CD4-positive, alpha-beta memory T cell (primary cell): ENCODE measurements at places on chromosomes 13 and 19. TPM values are rescaled to one million over a fixed set of nuclear protein-coding genes. Genes with fewer than 3 reads are reported as not detected.

GRCh38 chr19:1864480-1865171 lies 1.2 kb upstream of the KLF16 start:
- no peak for DNase-seq
- H3K27ac ChIP-seq = peak overlapping the region; percentile 74
- H3K27me3 ChIP-seq = no peaks in the 10 kb centered on the region
- peaks cover 30% of the 10 kb centered on the region for H3K4me1 ChIP-seq

DNA sequence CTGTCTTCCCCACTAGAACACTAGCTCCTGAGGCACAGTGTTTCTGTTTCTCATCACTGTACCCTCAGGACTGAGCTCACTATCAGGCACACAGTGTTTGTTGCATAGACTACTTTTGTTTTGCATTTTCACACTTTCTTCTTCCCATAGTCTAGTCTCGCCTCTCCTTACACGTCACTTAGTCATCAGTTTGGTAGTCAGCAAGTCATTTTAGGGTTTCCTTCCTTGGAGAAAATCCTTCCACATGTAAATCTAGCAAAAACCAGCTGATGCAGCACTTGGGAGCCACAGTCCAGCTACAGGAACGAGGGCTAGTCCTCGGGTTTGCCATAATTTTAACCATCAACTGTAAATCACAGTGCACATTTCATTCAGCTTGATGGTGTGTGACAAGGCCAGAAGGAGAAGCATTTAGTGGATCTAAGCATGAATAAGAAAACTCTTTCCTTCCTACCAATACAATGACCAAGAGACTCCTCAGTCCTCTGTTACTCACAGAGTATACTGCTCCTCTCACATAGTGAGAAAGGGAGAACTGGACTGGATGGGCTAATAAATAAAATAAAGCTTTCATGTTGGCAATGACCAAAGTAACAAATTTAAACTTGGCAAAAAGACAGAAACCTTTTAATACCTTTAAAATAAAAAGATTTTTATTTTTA lies 221.0 kb downstream of the KLF12 start:
- H3K4me3 ChIP-seq = no peak overlapping the region
- H3K27me3 ChIP-seq = no peaks in the 10 kb centered on the region
- H3K27ac ChIP-seq = no peak overlapping the region
- DNase-seq = no peak
- H3K36me3 ChIP-seq = no peaks in the 10 kb centered on the region

DNA sequence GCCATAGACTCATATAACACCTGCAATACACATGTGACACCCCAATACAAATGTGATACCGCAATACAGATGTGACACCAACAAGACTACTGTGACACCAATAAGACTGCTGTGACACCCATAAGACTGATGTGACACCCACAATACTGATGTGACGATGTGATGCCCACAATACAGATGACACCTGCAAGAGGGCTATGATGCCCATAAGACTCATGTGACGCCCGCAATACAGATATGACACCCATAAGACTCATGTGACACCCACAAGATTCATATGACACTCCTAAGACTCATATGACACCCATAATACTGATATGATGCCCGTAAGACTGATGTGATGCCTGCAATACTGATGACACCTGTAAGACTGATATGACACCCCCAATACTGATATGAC lies 113.0 kb downstream of the MRPL57 start:
- H3K4me3 ChIP-seq = no peak overlapping the region
- no peak for DNase-seq
- no peaks in the 10 kb centered on the region for H3K36me3 ChIP-seq
- H3K4me1 ChIP-seq = no peaks in the 10 kb centered on the region
- H3K27ac ChIP-seq = no peak overlapping the region
- H3K27me3 ChIP-seq = peaks cover 5% of the 10 kb centered on the region

Gene TNFSF9
- total RNA-seq = 0.99 TPM

DNA sequence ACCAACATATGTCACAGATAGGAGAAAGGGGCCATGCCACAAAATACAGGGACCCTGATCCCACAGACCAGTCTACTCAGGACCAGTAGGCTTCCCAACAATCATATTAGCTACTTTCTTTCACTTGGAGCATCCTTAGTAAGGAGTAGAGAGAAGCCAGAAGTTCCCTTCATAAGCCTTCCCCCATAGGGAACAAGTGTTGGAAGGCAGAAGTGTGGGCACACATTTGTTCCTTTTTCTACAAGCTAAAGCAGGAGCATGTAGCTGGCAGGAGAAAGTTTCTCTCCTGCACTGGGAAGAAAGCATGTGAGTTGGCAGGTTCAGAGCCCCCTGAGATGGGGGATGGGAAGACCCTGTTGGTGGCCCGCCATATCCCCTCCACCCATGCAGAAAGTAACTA lies 165.4 kb downstream of the KCTD12 start:
- H3K36me3 ChIP-seq = no peaks in the 10 kb centered on the region
- no peak for DNase-seq
- H3K27ac ChIP-seq = no peak overlapping the region
- H3K4me3 ChIP-seq = no peak overlapping the region

Gene OR4F17
- not detected for total RNA-seq

Gene GPR12
- total RNA-seq = not detected

GRCh38 chr19:4453232-4454179 lies 4.1 kb downstream of the UBXN6 start:
- peaks cover 39% of the 10 kb centered on the region for H3K36me3 ChIP-seq
- H3K4me3 ChIP-seq = no peak overlapping the region
- no peaks in the 10 kb centered on the region for H3K27me3 ChIP-seq
- no peak overlapping the region for H3K27ac ChIP-seq

DNA sequence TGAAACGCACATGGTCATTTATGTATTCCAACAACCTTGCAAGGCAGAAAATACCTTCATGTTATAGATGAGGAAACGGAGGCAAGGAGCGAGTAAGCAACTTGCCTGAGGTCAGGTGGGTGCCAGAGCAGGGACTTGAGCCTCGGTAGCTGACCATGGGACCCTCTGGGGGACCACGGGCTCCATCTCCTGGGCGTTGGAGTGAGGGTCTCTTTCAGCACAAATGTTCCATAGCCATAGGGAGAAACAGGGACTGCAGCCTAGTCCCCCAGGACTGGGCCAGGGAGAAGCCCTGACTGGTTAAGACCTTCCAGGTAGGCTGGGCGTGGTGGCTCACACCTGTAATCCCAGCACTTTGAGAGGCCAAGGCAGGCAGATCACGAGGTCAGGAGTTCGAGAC lies 38.4 kb upstream of the ADGRE5 start:
- H3K27ac ChIP-seq = no peak overlapping the region
- H3K27me3 ChIP-seq = no peaks in the 10 kb centered on the region
- no peak overlapping the region for H3K4me3 ChIP-seq
- H3K36me3 ChIP-seq = no peaks in the 10 kb centered on the region

Gene PRR19
- total RNA-seq = 0.64 TPM

- no peak for DNase-seq
- H3K36me3 ChIP-seq = no peaks in the 10 kb centered on the region
- no peak overlapping the region for H3K27ac ChIP-seq
- no peaks in the 10 kb centered on the region for H3K27me3 ChIP-seq
- no peak overlapping the region for H3K4me3 ChIP-seq
Measured at GRCh38 chr13:31320946-31321345, 121.2 kb downstream of the B3GLCT start.

DNA sequence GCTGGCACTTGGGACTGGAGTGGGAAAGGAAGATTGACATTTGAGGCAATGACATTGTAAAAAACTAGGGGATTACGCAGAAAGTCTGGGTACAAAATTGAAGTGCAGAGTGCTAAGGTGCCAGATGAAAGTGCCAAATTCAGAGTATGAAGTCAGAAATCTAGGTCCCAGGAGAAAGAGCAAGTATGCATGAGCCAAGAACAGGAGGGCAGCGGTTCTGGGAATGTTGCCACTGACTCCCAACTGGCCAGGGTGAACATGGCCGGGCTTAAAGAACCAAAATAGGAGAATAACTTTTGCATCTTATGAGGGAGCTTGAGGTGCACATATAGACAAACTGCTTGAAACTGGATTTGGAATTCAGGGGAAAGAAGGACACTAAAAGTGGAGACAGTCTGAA lies 495.8 kb upstream of the KLF12 start:
- no peak overlapping the region for H3K27ac ChIP-seq
- H3K4me1 ChIP-seq = no peaks in the 10 kb centered on the region
- H3K4me3 ChIP-seq = no peak overlapping the region
- H3K27me3 ChIP-seq = no peaks in the 10 kb centered on the region
- no peak for DNase-seq
- no peaks in the 10 kb centered on the region for H3K36me3 ChIP-seq

Gene FXYD1
- 3.6 TPM for total RNA-seq

Gene TMEM86B
- 19.7 TPM for total RNA-seq

Gene GJB6
- not detected for total RNA-seq

Gene ZNF582
- total RNA-seq = 7.3 TPM

Gene SPTBN4
- total RNA-seq = 0.30 TPM

Gene CD22
- 0.32 TPM for total RNA-seq

DNA sequence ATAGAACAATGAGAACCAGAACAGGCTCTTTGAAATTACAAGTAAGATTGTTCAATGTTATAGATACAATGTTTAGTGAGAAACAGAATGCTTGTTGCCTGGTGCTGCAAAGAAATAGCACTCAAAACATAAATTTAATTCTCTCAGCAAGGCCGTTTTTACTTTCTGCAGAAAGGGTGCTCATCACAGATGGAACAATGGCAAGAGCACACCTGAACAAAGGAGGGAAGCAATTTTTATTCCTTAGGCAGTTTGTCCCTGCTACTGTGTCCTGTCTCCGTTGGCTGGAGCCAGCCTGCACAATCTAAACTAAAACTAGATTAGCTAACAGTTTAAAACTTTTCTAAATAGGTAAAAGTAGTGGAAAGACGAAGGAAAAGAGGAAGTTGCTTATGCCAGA lies 10.4 kb upstream of the ZNF8 start:
- H3K36me3 ChIP-seq = no peaks in the 10 kb centered on the region
- no peaks in the 10 kb centered on the region for H3K4me1 ChIP-seq
- H3K4me3 ChIP-seq = no peak overlapping the region
- no peaks in the 10 kb centered on the region for H3K27me3 ChIP-seq

- DNase-seq = no peak
- no peaks in the 10 kb centered on the region for H3K4me1 ChIP-seq
- no peak overlapping the region for H3K27ac ChIP-seq
- H3K27me3 ChIP-seq = no peaks in the 10 kb centered on the region
- no peaks in the 10 kb centered on the region for H3K36me3 ChIP-seq
- no peak overlapping the region for H3K4me3 ChIP-seq
Measured at GRCh38 chr19:32138416-32138815, 207.0 kb upstream of the ZNF507 start.

Gene KASH5
- 0.23 TPM for total RNA-seq

GRCh38 chr19:12668932-12669269 lies 2.3 kb downstream of the WDR83 start:
- H3K27ac ChIP-seq = peak overlapping the region; percentile 98
- H3K4me3 ChIP-seq = peak overlapping the region; percentile 95
- DNase-seq = peak; percentile 60
- no peaks in the 10 kb centered on the region for H3K27me3 ChIP-seq

- no peak overlapping the region for H3K4me3 ChIP-seq
- H3K27ac ChIP-seq = no peak overlapping the region
- no peaks in the 10 kb centered on the region for H3K36me3 ChIP-seq
- no peaks in the 10 kb centered on the region for H3K27me3 ChIP-seq
- no peak for DNase-seq
Measured at GRCh38 chr19:32233091-32233490, 112.3 kb upstream of the ZNF507 start.

Gene ADM5
- total RNA-seq = 4.4 TPM

Gene ZNF506
- total RNA-seq = 80.5 TPM
